ENCODE measurements at places on chromosomes 11 and 22. TPM values are rescaled to one million over a fixed set of nuclear protein-coding genes. Genes with fewer than 3 reads are reported as not detected.

SUSD2 gene
- total RNA-seq: 9.7 TPM

RGL4 gene
- total RNA-seq: not detected

CYP2R1 gene
- total RNA-seq: 25.6 TPM

LMO1 gene
- total RNA-seq: 0.68 TPM

ATP6V1E1 gene
- 145 TPM for total RNA-seq

GP1BB gene
- total RNA-seq: 2.5 TPM

NPAS4 gene
- 0.60 TPM for total RNA-seq

GDPD4 gene
- 0.47 TPM for total RNA-seq

PRRG4 gene
- total RNA-seq: 9.2 TPM

APLNR gene
- total RNA-seq: 0.48 TPM

MAPK8IP1 gene
- 5.2 TPM for total RNA-seq

PHLDA2 gene
- 8.5 TPM for total RNA-seq

OR5P2 gene
- total RNA-seq: 0.20 TPM

MPPED2 gene
- total RNA-seq: 7.5 TPM

AP5B1 gene
- total RNA-seq: 19.5 TPM

P2RY2 gene
- 6.7 TPM for total RNA-seq

- H3K27me3 ChIP-seq: no peaks in the 10 kb centered on the region
- H3K36me3 ChIP-seq: no peaks in the 10 kb centered on the region
- no peaks in the 10 kb centered on the region for H3K4me1 ChIP-seq
These were observed 6.9 kb upstream of the POLDIP3 start for GRCh38 chr22:42621505-42622002.

- H3K27ac ChIP-seq: no peak overlapping the region
- H3K36me3 ChIP-seq: no peaks in the 10 kb centered on the region
- peaks cover 46% of the 10 kb centered on the region for H3K27me3 ChIP-seq
These were observed 7.6 kb upstream of the ALKBH3 start for GRCh38 chr11:43872995-43873394.

DNA sequence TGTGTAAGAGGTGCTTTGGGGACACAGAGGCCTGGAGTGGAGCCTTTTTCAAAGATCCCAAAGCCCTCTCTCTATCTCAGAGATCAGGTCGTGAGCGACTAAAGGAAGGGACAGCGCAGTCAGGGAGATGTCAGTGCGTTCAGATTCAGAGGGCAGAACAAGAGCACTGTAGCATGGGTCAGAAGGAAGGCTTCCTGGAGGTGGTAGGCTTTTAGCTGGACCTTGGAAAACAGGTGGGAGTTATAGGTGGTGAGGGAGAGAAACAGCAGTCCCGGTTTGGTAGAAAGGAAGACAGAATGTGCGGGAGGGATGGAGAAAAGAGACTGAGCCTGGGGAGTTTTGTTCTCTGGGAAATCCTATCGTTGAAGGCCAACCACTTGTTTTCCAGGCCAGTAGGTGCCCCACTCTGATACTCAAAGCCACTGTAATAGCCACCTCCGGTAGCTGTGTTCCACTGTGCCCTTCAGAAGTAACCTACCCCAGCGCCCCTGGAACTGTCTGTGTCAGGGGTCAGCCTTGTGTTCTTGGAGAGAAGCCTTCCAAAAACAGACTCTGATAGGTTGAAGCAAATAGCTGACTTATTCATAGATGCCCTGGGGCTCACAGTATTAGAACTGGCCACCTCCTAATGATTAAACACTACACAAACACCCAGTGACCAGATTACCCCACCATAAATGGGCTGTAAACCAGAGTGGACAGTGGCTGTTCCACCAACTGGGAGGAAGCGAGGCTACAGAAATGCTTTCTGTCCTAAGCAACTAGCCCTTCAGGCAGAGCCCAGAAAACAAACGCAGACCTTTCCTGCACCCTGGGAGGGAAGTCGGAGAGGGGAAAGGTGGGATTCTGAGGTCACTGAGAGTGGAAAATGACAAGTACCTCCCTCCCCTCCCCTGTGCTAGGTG lies 157.7 kb downstream of the DBX1 start:
- H3K4me1 ChIP-seq: peaks cover 38% of the 10 kb centered on the region
- H3K36me3 ChIP-seq: no peaks in the 10 kb centered on the region
- no peak overlapping the region for H3K4me3 ChIP-seq
- peak overlapping the region; percentile 89 for H3K27ac ChIP-seq
- peak; percentile 70 for DNase-seq

- H3K27ac ChIP-seq: peak overlapping the region; percentile 69
- peaks cover 41% of the 10 kb centered on the region for H3K4me1 ChIP-seq
- H3K36me3 ChIP-seq: no peaks in the 10 kb centered on the region
- H3K4me3 ChIP-seq: no peak overlapping the region
- H3K27me3 ChIP-seq: no peaks in the 10 kb centered on the region
- DNase-seq: no peak
These were observed 26.4 kb downstream of the AMOTL1 start for GRCh38 chr11:94794287-94795168.

DNA sequence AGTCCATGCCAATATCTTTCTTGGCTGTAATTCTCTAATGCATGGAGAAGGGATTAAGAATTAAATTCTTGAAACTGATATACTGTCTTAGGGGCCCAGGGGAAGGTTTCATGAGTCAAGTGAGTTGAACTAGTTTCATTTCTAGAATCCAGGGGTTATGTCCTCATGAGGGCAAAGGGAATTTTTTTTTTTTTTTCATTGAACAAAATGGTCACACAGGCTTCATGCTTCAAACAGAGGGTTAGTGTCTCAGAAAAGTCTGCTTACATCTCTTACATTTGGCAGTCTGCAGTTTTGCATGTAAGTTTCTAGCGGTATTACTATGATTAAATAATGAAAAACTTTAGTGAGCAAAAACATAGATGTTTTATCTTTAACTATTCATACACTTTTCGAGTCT lies 32.9 kb downstream of the PPME1 start:
- no peak overlapping the region for H3K27ac ChIP-seq
- no peak for DNase-seq
- H3K4me1 ChIP-seq: no peaks in the 10 kb centered on the region
- H3K4me3 ChIP-seq: no peak overlapping the region

DNA sequence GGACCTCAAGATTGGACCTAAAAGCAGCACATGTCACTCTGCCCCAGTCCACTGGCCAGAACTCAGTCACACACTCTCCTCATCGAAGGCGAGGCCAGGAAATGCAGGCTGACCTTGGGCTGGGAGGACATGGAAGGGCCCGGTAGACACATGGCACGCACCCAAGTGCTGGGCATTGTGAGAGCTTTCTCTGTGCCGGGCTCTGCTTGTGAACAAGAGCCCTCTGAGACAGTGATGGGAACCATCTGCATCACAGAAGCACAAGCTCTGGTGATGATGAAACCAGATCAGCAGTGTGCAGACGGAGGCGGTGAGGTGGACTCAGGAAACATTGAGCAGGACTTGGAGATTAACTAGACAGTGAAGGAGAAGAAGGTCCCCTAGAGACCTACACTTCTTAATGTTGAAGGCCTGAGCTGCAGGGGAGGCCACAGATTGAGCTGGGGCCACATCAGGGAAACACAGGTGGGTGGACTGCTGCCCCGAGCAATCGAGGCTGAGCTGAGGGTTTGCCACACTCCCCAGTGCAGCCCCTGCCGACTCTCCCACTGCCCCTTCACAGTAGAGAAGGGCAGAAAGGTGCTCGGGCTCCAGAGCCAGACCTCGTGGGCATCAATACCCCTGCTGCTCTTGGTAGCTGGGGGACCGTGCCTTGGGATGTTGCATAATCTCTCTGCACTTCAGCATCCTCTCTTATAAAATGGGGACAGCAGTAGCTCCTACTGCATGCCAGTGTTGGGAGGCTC lies 1460.5 kb downstream of the TBC1D22A start:
- H3K4me1 ChIP-seq: no peaks in the 10 kb centered on the region
- H3K4me3 ChIP-seq: no peak overlapping the region
- H3K27ac ChIP-seq: no peak overlapping the region
- H3K36me3 ChIP-seq: no peaks in the 10 kb centered on the region

- no peaks in the 10 kb centered on the region for H3K27me3 ChIP-seq
- H3K36me3 ChIP-seq: no peaks in the 10 kb centered on the region
- no peaks in the 10 kb centered on the region for H3K4me1 ChIP-seq
These were observed 193.2 kb upstream of the PLET1 start for GRCh38 chr11:112453601-112454577.

DNA sequence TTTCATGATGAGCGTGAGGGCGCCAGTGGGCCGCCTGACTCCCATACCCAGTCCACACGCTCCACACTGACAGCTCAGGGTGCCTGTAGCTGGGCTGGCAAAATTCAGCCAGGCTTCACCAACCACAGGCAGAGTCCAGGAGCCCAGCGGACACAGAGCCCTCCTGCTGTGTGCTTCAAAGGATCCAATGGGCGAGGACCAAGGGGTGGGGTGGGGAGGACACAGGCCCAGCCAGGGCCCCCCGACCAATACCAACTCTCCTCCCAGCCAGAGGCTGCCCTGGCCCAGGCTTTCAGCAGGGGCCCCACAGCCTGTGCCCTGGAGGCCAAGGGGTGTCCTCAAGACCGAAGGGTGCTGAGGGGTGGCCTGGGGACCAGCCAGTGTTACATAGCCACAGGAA lies 336.1 kb downstream of the CTTN start:
- H3K27ac ChIP-seq: no peak overlapping the region
- no peaks in the 10 kb centered on the region for H3K27me3 ChIP-seq
- no peaks in the 10 kb centered on the region for H3K36me3 ChIP-seq
- H3K4me3 ChIP-seq: no peak overlapping the region
- DNase-seq: no peak

- H3K27me3 ChIP-seq: no peaks in the 10 kb centered on the region
- no peak for DNase-seq
- peaks cover 12% of the 10 kb centered on the region for H3K4me1 ChIP-seq
- H3K36me3 ChIP-seq: no peaks in the 10 kb centered on the region
- H3K27ac ChIP-seq: no peak overlapping the region
- H3K4me3 ChIP-seq: no peak overlapping the region
These were observed 16.1 kb upstream of the MAPK11 start for GRCh38 chr22:50286275-50286674.

- no peaks in the 10 kb centered on the region for H3K27me3 ChIP-seq
- H3K4me1 ChIP-seq: peaks cover 8% of the 10 kb centered on the region
- DNase-seq: no peak
- no peaks in the 10 kb centered on the region for H3K36me3 ChIP-seq
- H3K4me3 ChIP-seq: no peak overlapping the region
These were observed 118.5 kb upstream of the TIMP3 start for GRCh38 chr22:32682990-32683389.

GRCh38 chr11:13781153-13781552 lies 112.7 kb downstream of the FAR1 start:
- peaks cover 7% of the 10 kb centered on the region for H3K4me1 ChIP-seq

GRCh38 chr11:13366266-13367026 lies 88.9 kb downstream of the BMAL1 start:
- H3K27ac ChIP-seq: no peak overlapping the region
- H3K36me3 ChIP-seq: no peaks in the 10 kb centered on the region
- H3K27me3 ChIP-seq: no peaks in the 10 kb centered on the region
- DNase-seq: no peak

DNA sequence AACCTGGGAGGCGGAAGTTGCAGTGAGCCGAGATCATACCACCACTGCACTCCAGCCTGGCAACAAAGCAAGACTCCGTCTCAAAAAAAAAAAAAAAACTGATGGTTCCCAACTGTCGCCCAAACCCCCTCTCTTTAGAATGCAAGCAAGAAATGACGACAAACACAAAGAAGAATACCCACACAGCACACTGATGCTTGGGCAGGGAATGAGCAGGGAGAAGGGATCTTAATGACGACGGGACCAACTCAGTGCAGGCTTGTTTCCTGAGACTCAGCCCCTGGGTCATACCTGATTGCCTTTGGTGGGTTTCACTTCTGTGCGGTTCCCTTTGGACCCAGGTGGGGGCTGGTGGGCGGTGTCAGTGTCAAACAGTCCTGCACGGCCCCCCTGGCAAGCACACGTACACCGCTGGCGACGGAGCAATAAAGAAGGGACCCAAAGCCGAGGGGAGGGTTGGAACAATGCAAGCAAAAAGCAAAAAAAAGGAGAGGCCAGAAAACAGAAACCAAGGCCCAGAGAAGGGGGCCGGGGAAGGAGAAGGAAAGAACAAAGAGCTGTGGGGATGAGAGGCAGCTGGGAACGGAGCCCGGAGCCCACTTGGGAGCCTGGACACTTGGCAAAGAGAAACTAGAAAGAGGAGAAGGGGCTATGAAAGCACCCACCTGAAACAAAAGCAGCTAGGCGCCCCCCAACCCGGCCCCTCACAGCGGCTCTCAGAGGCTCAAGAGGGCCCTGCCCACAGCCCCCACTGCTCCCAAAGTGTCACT lies 99.6 kb downstream of the CELSR1 start:
- DNase-seq: no peak
- no peaks in the 10 kb centered on the region for H3K36me3 ChIP-seq
- no peaks in the 10 kb centered on the region for H3K27me3 ChIP-seq
- no peak overlapping the region for H3K4me3 ChIP-seq
- peak overlapping the region; percentile 58 for H3K27ac ChIP-seq

GRCh38 chr22:49608228-49608627 lies 219.4 kb downstream of the BRD1 start:
- H3K36me3 ChIP-seq: no peaks in the 10 kb centered on the region
- H3K4me3 ChIP-seq: no peak overlapping the region
- H3K27me3 ChIP-seq: no peaks in the 10 kb centered on the region
- no peak for DNase-seq

GRCh38 chr11:120180551-120181232 lies 30.1 kb upstream of the OAF start:
- DNase-seq: peak; percentile 19
- H3K4me3 ChIP-seq: no peak overlapping the region
- H3K4me1 ChIP-seq: peaks cover 42% of the 10 kb centered on the region
- no peak overlapping the region for H3K27ac ChIP-seq
- H3K36me3 ChIP-seq: no peaks in the 10 kb centered on the region
- no peaks in the 10 kb centered on the region for H3K27me3 ChIP-seq

- no peak for DNase-seq
- no peak overlapping the region for H3K4me3 ChIP-seq
- H3K36me3 ChIP-seq: no peaks in the 10 kb centered on the region
These were observed 15.2 kb upstream of the BBOX1 start for GRCh38 chr11:27025312-27025955.

- H3K27ac ChIP-seq: peak overlapping the region; percentile 14
- H3K4me3 ChIP-seq: no peak overlapping the region
- no peak for DNase-seq
- H3K27me3 ChIP-seq: no peaks in the 10 kb centered on the region
These were observed 65.2 kb downstream of the CSTPP1 start for GRCh38 chr11:47001781-47002181.

- H3K4me3 ChIP-seq: no peak overlapping the region
- no peak for DNase-seq
- peak overlapping the region; percentile 64 for H3K27ac ChIP-seq
- H3K27me3 ChIP-seq: no peaks in the 10 kb centered on the region
- H3K36me3 ChIP-seq: peaks cover 8% of the 10 kb centered on the region
These were observed 15.0 kb downstream of the RBX1 start for GRCh38 chr22:40965936-40966725.

GRCh38 chr11:74695705-74696280 lies 35.4 kb downstream of the CHRDL2 start:
- DNase-seq: no peak
- H3K27me3 ChIP-seq: no peaks in the 10 kb centered on the region
- peak overlapping the region; percentile 71 for H3K27ac ChIP-seq

DNA sequence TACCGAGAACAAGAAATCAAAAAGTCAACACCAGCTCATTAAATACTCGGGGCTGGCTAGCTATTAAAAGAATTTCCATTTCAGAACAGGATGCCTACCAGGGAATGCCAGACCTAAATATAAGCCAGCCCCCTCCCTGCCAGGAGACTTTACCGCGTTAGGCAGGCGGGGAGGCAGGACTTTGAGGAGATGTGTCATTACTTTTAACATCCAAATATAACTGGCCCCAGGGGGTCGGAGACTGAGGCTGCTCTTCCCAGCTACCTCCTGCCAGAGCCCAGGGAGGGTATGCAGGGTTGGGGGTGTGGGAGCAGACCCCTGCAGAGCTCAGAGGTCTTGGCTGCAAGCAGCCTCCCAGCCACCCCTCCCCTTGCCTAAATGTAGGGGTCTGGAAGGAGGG lies 183.5 kb downstream of the DSCAML1 start:
- peaks cover 46% of the 10 kb centered on the region for H3K27me3 ChIP-seq
- H3K36me3 ChIP-seq: no peaks in the 10 kb centered on the region
- no peak for DNase-seq
- no peaks in the 10 kb centered on the region for H3K4me1 ChIP-seq
- no peak overlapping the region for H3K4me3 ChIP-seq
